CD4-positive, alpha-beta T cell (primary cell): ENCODE measurements at places on chromosomes 6 and 20.
A peak's percentile ranks its signal among the peaks of the same experiment; 100 is the strongest.

DNA sequence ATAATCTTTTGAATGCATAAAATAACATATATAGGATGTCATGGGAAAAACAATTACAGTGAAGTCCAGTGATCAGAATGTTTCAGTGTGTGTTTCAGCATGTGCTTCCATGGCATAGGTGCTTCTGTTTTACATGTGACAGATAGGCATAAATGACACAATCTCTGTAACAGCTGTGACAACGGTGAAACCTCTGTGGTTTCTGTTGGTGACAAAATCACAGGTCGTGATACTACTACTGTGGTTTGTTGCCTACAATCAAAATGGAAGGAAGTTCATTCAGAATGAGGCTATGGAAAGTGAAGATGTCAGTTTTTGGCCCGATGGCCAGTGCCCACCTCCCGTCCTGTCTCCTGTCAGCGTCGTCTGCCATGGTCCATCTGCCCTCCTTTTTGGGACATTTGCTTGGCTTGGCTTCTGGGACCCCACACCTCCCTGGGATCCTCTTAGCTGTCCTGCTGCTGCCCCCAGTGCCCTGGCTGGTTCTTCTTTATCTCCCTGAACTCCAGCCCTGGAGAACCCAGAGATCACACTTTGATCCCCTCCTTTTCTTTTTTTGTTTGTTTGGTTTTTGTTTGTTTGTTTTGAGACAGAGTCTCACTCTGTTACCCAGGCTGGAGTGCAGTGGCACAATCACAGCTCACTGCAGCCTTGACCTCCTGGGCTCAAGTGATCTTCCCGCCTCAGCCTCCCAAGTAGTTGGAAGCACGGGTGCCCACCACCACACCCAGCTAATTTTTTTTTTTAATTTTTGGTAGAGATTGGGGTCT lies 79.3 kb upstream of the NAA20 start:
- DNase-seq = peak; percentile 54

DNA sequence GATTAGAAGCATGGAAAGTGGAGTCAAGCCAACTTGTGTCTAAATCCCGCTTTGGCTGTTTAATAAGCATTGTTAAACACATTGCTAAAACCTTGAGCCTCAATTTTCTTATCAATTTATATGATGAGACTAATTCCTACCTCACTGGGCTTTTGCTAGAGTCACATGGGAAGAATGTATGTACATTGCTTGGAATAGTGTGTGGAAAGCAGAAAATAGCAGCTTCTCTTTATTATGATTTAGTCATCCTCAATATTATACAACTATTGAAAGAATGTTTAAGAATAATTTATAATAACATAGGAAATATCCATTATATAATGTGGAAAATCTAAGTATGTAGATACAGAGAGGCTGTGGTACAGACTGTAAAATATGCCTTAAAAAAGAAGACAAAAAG lies 313.0 kb upstream of the CDYL start:
- DNase-seq = no peak

- DNase-seq = peak; percentile 34
Measured at GRCh38 chr6:158290659-158291058, 21.6 kb upstream of the TULP4 start.

- DNase-seq = no peak
Measured at GRCh38 chr6:166697113-166697512, 70.1 kb upstream of the RPS6KA2 start.

DNA sequence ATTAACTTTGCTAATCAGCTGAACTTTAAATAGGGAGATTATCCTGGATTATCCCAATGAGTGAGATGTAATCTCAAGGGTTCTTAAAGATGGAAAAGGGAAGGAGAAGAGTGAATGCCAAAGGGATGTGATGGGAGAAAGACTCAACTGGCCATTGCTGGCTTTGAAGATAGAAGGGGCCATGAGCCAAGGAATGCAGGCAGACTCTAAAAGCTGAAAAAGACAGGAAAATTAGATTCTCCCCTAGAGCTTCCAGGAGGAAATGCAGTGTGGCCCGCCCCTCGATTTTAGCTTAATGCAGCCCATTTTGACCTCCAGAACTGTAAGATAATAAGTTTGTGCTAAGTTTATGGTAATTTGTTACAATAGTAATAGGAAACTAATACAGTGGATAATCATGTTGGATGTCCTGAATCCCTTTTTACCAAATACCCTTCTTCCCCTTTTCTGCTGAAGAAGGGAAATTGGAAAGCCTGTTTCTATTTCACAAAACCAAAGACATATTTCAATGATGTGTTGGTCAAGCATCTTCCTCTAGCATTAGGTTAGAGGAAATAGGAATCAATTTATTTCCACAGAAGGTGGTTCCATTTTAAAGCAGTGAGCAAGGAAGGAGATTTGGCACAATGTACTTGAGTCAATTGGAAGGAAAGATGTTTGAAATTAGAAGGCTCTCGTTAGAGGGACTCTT lies 3.3 kb upstream of the HDDC2 start:
- no peak for DNase-seq

GRCh38 chr6:165071906-165072305 lies 237.5 kb downstream of the C6orf118 start:
- DNase-seq = no peak

- no peak for DNase-seq
Measured at GRCh38 chr20:13984211-13984610, 6.2 kb downstream of the SEL1L2 start.

- no peak for DNase-seq
Measured at GRCh38 chr20:5073660-5074231, 46.0 kb downstream of the PCNA start.

- no peak for DNase-seq
Measured at GRCh38 chr6:160782228-160782627, 80.2 kb downstream of the PLG start.

- DNase-seq = no peak
Measured at GRCh38 chr6:46419576-46420002, 71.7 kb downstream of the RCAN2 start.

DNA sequence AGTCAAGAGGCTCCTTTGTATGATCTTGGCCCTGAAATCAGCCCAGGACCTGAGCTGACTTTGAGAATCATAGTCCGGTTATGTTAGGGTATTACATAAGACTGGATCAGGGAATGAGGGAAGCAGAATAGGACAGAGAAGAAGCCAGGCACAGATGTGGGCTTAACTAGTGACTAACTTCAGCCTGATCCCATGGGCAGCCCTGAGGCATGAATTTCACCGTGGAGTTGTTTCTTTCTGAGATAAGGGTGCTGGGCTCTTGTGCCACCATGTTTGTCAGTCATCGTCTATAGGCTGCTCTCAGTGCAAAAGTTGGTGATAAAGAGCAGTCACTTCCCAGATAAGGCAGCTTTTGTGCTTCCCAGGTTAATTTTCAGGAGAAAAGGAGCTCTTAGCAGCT lies 544.7 kb upstream of the SPTLC3 start:
- DNase-seq = no peak

DNA sequence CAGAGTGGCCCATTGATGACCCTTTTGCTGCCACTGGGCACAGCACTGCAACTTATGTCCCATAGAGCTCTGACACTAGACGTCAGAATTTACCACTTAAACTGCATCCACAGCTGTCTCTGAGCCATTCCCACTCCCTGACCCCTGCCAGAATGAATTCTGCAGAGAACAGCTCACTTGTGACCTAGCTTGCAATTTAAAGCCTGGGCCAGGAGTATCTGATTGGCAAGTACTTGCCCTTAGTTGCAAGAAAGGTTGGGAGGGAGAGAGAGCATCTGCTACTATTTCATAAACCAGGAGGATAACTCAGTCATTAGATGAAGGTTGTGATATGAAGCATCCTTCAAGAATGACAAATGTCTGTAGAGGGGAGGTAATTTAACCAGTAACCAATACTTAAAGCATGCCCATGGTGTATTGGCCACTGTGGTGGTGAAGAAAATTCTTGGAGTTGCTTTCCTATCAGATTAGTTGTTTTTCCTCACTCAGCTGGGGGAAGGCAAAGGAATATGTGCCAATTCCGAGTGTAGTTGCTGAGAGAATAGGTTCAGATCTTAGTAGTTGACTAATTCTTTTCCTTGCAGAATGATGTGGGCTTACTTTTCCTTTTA lies 46.5 kb downstream of the IL22RA2 start:
- DNase-seq = no peak

DNA sequence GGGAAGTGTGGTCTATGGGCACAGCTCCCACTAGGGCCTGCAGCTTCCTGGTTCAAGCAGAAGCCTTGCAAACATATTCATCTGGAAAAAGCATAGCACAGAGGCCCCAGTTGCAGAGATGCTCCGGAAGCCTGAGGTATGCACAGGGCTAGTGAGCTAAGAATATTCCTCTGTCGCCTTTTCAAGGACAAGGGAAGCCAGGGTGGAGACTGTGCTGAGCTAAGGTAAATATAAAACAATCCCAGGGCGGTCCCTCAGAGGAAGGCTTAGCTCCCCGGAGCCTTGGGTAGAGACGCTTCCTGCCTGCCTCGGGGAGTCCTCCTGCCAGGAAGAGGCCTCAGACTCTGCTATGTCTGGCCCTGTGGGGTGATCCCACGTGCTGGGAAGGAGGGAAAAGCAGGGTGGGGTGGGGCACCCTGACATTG lies 134.8 kb upstream of the FOXA2 start:
- no peak for DNase-seq

GRCh38 chr6:34129753-34130152 lies 16.1 kb downstream of the GRM4 start:
- no peak for DNase-seq

- no peak for DNase-seq
Measured at GRCh38 chr6:5121956-5122355, 36.8 kb downstream of the PPP1R3G start.

- DNase-seq = no peak
Measured at GRCh38 chr20:50292591-50293283, 102.1 kb downstream of the CEBPB start.

DNA sequence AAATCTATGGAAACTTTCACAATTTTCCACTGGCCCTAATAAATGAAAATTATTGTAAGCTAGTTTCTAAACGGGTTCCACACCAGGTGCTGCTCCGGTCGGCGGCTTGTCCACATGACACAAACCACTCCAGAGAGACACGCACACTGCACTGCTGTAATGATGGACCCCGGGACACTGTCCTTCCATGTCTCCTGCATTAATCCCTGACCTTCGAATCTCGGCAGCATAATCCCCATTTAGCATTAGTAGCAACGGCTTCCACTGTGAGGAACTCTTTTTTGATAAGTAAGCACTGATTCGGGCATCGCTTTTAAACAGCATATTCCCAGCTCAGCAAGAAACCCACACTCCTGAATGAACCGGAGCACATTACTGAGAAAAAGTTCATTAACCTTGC lies 43.5 kb downstream of the INSM1 start:
- DNase-seq = no peak

- no peak for DNase-seq
Measured at GRCh38 chr6:64717281-64717680, 989.7 kb downstream of the EYS start.

- no peak for DNase-seq
Measured at GRCh38 chr6:11427723-11428245, 109.8 kb upstream of the TMEM170B start.

DNA sequence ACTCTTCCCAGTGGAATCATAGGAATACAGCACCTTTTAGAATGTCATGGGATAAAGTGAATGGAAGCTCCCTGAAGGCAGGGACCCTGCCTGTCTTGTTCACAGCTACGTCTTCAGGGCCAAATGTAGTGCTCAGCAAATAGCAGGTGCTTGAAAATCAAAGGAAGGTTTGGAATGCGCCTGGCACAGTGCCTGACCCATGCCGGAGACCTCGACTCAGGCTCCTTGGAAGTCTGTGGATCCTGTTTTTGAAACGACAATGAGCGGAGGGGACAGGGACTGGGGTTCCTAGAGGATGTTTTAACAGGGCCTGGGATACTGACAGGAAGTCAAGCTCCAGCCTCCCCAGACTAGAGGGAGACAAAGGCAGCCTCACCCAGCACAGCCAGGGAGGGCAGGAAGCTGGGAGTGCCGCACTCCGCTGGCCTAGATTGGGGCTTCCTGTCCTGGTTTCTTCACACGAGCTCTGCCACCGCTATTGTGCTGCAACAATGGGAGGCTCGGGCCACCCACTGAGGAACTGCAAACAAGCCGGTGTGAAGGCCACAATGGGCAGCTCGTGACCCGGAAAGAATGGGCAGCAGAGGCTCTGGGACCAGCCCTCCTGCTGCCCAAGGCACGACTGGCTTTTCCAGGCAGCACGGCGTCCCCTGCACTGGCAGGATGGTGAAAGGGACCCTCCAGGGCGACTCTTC lies 76.7 kb downstream of the PREX1 start:
- DNase-seq = peak; percentile 35

GRCh38 chr6:83127976-83128375 lies 60.5 kb downstream of the DOP1A start:
- no peak for DNase-seq

DNA sequence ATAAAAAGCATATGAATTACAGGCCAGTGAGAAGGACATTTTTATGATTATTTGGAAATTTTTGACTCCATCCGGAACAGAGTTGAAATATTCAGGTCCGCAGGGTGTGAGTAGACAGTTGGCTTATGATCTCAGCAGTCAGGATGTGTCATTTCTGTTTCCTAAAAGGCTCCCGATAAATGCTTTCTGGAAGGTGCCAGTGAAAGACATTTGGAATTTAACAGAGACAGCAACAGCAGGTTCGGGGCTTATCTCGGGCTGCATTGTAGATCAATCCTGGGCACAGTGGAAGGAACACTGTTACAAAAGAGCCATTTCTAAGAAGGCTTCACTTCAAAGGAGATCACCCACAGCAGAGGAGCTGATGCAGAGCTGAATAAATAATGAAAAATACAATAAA lies 934.4 kb downstream of the KIF16B start:
- no peak for DNase-seq

DNA sequence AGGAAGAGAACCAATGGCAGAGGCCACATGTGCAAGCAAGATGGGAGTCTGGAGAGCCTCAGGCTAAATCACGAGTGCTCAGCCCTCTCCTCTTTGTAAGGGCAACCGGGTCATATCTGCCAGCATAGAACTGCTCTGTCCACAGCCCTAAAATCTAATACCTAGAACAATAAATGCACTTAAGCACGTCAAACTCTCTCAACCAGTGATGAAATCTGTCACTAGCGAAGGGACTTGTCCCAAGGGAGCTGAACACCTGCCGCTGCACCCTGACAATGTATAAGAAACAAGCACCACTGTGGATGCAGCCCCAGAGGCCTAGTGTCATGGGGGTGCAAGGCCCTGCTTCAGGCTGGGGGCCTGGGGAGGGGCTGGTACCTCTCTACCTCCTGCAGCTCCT lies 82.5 kb downstream of the PRL start:
- DNase-seq = no peak

- DNase-seq = no peak
Measured at GRCh38 chr6:53618219-53618618, 47.3 kb downstream of the KLHL31 start.
